ENCODE measurements at places on chromosomes 4 and X. TPM values are rescaled to one million over a fixed set of nuclear protein-coding genes. Genes with fewer than 3 reads are reported as not detected.

The KLHL34 gene
- total RNA-seq = not detected

The NRK gene
- not detected for total RNA-seq

The NOX1 gene
- not detected for total RNA-seq

The CCDC149 gene
- total RNA-seq = 4.1 TPM

The TENT5D gene
- total RNA-seq = not detected

The BEX1 gene
- total RNA-seq = 56.3 TPM

The PHEX gene
- total RNA-seq = 0.84 TPM

The DRP2 gene
- total RNA-seq = 0.12 TPM

The GRIA3 gene
- total RNA-seq = 0.36 TPM

The MAGEE1 gene
- total RNA-seq = 1.3 TPM

The MAGEB3 gene
- not detected for total RNA-seq

The IRAK1 gene
- total RNA-seq = 44.2 TPM

All from RPMI7951 (cell line).